ENCODE measurements at places on chromosomes 7 and 10. TPM values are rescaled to one million over a fixed set of nuclear protein-coding genes. Genes with fewer than 3 reads are reported as not detected.

DNA sequence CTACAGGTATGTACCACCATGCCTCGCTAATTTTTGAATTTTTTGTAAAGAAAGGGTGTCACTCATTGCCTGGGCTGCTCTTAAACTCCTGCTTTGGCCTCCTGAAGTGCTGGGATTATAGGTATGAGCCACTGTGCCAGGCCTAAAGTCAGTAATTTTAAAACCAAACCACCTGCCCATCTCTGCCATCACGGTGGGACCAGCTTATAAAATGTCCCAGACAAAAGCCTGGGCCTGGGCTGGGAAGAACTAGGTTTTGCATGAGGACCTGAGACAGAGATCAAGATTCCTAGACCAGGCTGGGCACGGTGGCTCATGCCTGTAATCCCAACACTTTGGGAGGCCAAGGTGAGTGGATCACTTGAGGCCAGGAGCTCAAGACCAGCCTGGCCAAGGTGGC, 395.6 kb downstream of the CALN1 start:
- no peak for DNase-seq

DNA sequence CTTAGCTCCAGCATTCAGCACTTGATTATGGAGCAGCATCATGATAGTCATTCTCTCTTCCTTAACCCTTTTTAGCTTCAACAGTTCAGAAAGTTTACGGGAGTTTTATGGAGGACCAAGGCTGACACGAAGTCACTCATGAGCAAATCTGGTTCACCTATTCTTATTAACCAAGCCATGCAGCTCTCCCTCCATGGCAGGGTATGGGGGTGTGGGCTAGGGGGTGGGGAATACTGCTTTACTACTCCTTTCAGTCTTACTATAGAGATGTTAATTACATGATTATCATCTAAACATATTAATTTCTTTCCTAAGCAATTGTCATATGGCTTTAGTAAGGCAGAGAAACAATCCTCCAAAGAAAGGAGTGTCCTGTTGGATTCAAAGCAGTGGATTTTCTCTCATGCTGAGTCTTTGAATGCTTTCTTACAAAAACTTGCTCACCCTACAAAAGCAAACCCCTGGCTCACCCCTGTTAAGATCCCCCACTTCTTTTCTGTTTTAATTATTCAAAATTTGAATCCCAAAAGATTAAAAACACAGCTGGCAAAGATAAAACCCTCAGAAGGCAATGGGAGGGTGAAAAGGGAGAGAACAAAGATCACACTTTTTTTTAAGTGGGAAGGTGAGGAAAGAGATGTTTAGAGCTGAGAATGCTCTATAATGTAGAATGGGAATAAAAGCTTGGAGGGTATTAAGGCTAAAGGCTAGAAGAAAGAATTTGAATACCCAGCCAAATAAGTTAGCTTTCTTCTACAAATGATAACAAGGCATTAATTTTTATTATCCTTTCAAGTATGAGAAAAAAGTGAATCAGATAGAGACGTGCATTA, 46.4 kb upstream of the SEMA3E start:
- DNase-seq: no peak

GRCh38 chr10:13337827-13338196, 10.3 kb downstream of the SEPHS1 start:
- no peak for DNase-seq

DNA sequence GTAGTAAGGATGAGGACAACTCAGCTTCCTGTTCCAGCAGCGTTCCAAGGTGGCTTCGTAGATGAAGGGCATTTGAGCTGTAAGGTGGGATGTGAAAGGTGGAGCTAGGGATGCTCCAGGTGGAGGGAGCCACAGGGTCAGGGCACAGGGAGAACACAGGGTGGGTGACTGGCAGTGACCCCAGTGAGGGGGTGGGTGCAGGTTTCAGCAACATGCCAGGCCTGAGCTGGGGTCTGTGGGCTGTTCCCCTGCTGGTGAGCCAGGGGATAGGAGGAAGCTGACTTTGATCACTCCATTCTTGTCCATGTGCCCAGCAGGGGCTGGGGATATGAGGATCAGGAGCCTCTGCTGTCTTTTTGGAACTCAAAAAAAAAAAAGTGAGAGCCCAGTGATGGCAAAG, 33.2 kb downstream of the CDH23 start:
- DNase-seq: no peak

Gene PPP1R17
- not detected for total RNA-seq
